Forelimb muscle (tissue), 1 donor: ENCODE measurements at places on chromosomes 3 and 15.

DNA sequence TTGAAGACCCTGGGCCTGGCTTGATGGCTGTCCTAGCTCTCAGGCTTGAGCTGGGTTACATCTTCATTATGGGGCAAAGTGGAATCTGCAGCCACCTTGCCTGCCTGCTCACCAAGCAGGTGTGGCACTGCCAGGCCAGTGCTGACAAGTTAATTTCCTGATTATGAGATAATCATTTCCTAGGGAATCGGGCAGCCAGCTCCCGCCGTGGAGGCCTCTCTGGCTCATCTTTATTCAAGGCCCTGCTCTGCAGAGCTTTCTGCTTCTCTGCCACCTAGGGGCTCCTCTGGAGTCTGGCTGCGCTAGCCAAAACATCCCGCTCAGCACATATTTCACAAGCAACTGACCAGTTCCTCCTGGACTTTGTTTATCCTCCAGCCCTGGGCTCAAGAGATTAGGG, 9.9 kb downstream of the LOXL1 start:
- no peak for DNase-seq

- no peak for DNase-seq
These were observed 29.5 kb downstream of the C2CD4B start for GRCh38 chr15:62135532-62136134.

- no peak for DNase-seq
These were observed 66.4 kb downstream of the PTPRG start for GRCh38 chr3:61627768-61628185.

DNA sequence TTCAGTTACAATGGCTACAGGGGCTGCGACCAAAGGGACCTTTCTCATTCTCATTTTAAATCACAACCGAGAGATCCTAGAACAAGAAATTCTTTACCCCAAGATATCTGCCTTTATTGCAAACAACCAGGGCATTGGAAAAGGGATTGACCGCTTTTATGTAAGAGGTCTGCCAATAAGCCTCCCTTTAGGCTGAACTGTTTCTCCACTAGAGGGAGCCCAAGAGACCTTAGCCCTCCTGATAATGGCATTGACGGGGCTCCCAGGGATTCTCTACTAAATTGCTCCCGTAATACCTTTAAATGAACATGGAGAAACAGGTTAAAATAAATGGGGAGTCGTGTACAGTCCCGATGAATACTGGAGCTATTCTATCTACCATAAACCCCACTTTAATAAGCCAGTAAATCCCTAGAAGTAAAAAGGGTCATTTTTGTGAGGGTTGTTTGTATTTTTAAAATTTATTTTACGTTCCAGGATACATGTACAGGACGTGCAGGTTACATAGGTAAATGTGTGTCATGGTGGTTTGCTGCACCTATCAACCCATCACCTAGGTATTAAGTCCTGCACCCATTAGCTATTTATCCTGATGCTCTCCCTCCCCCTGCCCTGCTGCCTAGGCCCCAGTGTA, 7.5 kb upstream of the IGSF10 start:
- no peak for DNase-seq

DNA sequence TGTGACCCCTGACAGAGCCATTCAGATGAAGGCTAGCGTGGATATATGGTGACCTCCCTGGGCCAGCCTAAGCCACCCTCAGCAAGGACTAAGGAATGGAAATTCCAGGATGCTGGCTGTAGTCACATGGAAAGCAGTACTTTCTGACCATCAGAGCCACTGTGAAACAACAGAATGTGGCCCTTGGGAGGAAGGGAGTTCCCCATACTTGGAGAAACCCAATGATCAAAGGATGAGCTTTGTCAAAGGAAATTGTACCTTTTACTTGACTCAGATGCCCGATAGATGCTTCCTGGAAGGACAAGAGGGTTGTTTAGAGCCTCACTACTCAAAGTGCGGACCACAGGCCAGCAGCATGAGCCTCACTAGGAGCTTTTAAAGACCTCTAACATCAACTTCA, 484.5 kb upstream of the PROK2 start:
- DNase-seq, result no peak

DNA sequence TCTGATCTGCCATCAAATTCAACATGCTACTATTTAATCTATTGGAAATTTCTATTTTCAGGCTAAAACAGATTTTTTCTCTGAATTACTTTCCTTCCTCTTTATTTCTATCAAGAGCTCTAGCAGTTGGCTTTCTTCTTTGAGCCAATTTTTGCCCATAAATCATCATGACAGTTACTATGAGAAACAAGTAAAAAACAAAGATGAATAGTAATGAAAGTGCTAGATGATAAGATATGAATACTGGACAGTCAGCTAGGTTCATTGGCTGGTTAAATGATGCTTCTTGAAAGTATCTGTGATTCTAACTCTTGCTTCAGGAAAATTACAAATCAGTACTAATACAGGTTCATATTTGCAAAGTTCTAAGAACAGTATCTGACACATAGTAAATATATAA, 38.6 kb upstream of the NANOGP8 start:
- no peak for DNase-seq
